Epithelial cell of proximal tubule (primary cell): ENCODE measurements at places on chromosomes 1 and 21. TPM values are rescaled to one million over a fixed set of nuclear protein-coding genes. Genes with fewer than 3 reads are reported as not detected.

DNA sequence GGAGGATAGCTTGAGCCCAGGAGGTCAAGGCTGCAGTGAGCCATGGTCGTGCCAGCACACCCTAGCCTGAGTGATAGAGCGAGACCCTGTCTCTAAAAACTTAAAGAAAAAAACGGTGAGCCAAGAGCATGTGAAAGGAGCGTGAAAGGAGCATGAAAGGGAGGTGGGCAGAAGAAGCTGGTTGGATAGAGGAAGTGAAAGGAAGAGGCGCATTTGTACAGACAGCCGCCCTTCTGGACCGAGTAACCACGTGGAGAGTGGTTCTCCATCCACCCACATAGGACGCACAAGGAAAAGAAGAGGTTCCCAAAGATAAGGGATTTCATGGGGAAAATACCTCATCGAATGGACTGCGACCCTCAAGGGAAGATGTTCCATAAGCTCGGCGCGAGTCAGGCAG lies 60.4 kb upstream of the IFNAR2 start:
- DNase-seq: no peak

- no peak for DNase-seq
Observed at GRCh38 chr1:184419350-184420161, 32.7 kb downstream of the C1orf21 start.

GRCh38 chr1:228158151-228159007 lies 7.2 kb upstream of the IBA57 start:
- no peak for DNase-seq

- no peak for DNase-seq
Observed at GRCh38 chr1:244583358-244583982, 69.5 kb upstream of the DESI2 start.

- DNase-seq: no peak
Observed at GRCh38 chr1:11151114-11151513, 38.0 kb upstream of the ANGPTL7 start.

- DNase-seq: no peak
Observed at GRCh38 chr1:47449822-47450552, 12.1 kb downstream of the FOXD2 start.

- DNase-seq: no peak
Observed at GRCh38 chr21:36501589-36501892, 21.6 kb upstream of the CLDN14 start.

- no peak for DNase-seq
Observed at GRCh38 chr1:191953526-191953925, 204.7 kb upstream of the RGS18 start.

DNA sequence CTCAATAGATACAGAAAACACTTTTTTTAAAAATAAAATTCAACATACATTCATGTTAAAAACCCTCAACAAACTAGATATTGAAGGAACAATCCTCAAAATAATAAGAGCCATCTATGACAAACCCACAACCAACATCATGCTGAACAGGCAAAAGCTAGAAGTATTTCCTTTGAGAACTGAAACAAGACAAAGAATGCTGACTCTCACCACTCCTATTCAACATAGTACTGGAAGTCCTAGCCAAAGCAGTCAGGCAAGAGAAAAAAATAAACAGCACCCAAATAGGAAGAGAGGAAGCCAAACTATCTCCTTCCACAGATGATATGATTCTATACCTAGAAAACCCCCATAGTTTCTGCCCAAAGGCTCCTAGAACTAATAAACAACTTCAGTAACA lies 46.2 kb upstream of the IVNS1ABP start:
- no peak for DNase-seq

DNA sequence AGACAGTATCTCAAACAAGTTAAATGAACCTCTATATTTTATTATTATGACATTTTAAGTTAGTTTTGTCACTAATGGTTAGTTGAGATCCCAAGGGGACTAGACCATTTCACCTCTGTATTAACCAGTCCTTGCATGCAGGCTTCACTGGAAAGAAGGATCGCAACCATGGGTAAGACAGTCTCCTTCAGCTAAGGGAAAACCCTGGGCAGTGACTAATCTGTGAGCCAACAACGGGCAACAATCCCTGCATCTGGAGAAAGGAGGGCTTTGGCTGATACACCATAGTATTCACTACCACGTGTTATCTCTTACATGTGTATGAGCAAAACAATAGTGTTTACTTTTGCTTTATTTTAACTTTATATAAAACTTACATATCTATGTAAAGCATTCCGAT lies 708.8 kb upstream of the CHRM3 start:
- no peak for DNase-seq

GRCh38 chr1:158354255-158354654 lies 561 bp downstream of the CD1E start:
- DNase-seq: no peak

The RSPH1 gene
- 1.8 TPM in 1 of 2 replicates, not detected in the other for total RNA-seq

The GBP4 gene
- total RNA-seq: 0.07 and 0.35 TPM in 2 replicates

The KRTAP10-2 gene
- total RNA-seq: not detected in 2 replicates

The PPFIA4 gene
- total RNA-seq: 0.14 and 11.6 TPM in 2 replicates

The LEMD1 gene
- 0.52 TPM in 1 of 2 replicates, not detected in the other for total RNA-seq
